RWPE2 (cell line): ENCODE measurements at places on chromosomes 3 and 15.

GRCh38 chr15:85008474-85009260 lies 27.0 kb downstream of the PDE8A start:
- H3K4me3 ChIP-seq = no peak overlapping the region
- H3K36me3 ChIP-seq = no peaks in the 10 kb centered on the region
- no peaks in the 10 kb centered on the region for H3K27me3 ChIP-seq
- DNase-seq = no peak
- H3K4me1 ChIP-seq = no peaks in the 10 kb centered on the region

GRCh38 chr15:24956111-24956838 lies 1.5 kb downstream of the SNRPN start:
- peaks cover 13% of the 10 kb centered on the region for H3K36me3 ChIP-seq
- H3K27ac ChIP-seq = peak overlapping the region; percentile 71
- no peaks in the 10 kb centered on the region for H3K27me3 ChIP-seq
- peaks cover 5% of the 10 kb centered on the region for H3K4me1 ChIP-seq
- H3K4me3 ChIP-seq = peak overlapping the region; percentile 58

GRCh38 chr3:81419228-81419627 lies 342.2 kb downstream of the GBE1 start:
- no peak overlapping the region for H3K27ac ChIP-seq
- H3K27me3 ChIP-seq = no peaks in the 10 kb centered on the region
- no peak overlapping the region for H3K4me3 ChIP-seq
- no peak for DNase-seq

- H3K4me3 ChIP-seq = no peak overlapping the region
- H3K27ac ChIP-seq = no peak overlapping the region
- no peak for DNase-seq
- H3K36me3 ChIP-seq = no peaks in the 10 kb centered on the region
- peaks cover 5% of the 10 kb centered on the region for H3K27me3 ChIP-seq
These were observed 4.4 kb upstream of the CLDN11 start for GRCh38 chr3:170414202-170414663.

DNA sequence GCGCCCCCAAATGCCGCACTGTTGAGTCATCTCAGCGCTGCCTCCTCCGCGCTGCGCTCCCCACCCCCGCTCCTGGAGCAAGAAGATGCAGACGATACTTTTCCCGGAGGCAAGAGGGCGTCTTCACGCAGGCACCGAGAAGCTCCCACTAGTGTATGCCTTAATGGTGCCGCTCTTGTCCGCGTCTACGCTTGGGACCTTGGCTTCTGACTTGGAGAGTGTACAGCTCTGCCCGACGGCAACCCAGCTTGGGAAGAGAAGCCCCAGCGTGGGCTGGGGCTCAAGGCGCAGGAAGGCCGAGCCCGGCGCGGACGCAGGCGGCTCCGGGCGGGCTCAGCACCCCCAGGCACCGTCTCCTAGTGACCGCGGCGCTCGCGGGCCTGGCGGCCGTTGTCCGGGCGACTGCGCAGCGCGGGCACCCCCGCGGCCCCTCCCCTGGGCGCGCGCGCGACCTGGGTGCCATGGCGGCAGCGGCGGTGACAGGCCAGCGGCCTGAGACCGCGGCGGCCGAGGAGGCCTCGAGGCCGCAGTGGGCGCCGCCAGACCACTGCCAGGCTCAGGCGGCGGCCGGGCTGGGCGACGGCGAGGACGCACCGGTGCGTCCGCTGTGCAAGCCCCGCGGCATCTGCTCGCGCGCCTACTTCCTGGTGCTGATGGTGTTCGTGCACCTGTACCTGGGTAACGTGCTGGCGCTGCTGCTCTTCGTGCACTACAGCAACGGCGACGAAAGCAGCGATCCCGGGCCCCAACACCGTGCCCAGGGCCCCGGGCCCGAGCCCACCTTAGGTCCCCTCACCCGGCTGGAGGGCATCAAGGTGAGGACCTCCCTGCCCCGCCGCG lies at the start of gene P4HTM:
P4HTM (plus strand) TSS at position 446 of the 840 bp plus-strand sequence; CDS start at position 462, 16 bp downstream.
- H3K27ac ChIP-seq = peak within 1 kb of the TSS; percentile 74
- no peaks in the 10 kb centered on the region for H3K4me1 ChIP-seq
- no peaks in the 10 kb centered on the region for H3K27me3 ChIP-seq
- DNase-seq = peak; percentile 89
- H3K36me3 ChIP-seq = no peaks in the 10 kb centered on the region

DNA sequence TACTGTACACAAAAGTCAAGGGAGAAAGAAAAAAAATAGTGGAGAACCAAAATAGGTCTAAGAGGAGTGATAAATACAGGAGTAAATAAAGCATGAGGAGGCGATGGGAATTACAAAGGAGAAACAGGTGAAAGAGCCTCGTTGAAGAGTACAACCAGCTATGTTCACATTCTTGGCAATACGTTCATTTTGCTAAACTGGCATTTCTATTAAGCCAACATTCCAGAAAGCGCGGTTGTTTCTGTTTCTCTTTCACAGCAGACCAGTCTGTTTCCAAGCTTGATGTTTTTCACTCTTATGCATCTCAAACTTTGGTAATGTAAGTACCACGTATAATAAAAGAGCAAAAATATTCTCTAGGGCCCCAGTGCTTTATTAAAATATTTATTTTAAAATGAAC lies 74.5 kb downstream of the NSUN3 start:
- H3K4me3 ChIP-seq = no peak overlapping the region
- H3K36me3 ChIP-seq = no peaks in the 10 kb centered on the region
- no peak for DNase-seq
- no peak overlapping the region for H3K27ac ChIP-seq
- no peaks in the 10 kb centered on the region for H3K27me3 ChIP-seq

- no peak overlapping the region for H3K4me3 ChIP-seq
- H3K4me1 ChIP-seq = no peaks in the 10 kb centered on the region
- no peak overlapping the region for H3K27ac ChIP-seq
- no peaks in the 10 kb centered on the region for H3K36me3 ChIP-seq
- DNase-seq = no peak
- no peaks in the 10 kb centered on the region for H3K27me3 ChIP-seq
These were observed 64.7 kb upstream of the ZBTB38 start for GRCh38 chr3:141303481-141304223.

GRCh38 chr3:100402256-100402655 lies 917 bp downstream of the LNP1 start:
- H3K27me3 ChIP-seq = no peaks in the 10 kb centered on the region
- peaks cover 6% of the 10 kb centered on the region for H3K4me1 ChIP-seq
- H3K27ac ChIP-seq = peak overlapping the region; percentile 69
- H3K4me3 ChIP-seq = peak overlapping the region; percentile 58

DNA sequence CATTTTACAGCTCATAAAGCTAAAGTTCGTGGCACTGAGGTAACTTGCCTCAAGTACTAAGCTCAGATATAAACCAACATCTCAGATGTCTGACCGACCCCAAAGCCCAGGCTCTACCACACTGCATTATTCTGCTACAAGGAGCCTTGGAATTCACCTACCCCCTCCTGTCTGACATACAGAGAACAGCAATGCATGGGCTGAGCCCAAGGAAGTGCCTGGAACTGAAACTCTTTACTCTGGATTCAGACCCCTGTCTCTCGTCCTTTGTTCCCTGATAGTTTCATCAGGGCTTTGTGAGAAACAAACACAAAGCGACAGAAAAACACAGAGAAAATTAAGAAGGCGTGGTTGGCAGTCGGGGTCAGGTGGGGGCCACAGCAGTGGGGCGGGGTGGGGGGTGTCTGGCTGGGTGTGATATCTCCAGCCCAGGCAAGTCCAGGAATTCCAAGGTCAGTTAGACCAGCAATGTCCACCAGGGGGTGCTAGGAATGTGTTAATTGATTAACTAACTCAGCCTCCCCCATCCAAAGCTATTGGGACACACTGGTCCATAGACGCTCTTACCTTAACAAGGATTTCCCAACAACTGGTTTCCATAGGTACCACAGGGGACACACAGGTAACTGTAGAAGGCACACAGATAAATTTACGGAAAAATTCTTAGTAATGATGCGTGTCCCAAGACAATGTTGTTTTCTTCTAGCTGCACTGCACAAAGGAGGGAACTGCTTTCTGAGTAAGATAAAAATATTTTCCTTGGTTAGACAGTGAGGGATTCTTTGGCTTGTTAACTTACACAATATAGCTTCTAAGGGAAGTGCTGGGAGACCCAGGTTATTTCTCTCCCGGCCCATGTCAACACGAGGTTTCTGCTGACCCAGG lies 18.8 kb upstream of the SSUH2 start:
- no peak overlapping the region for H3K27ac ChIP-seq
- DNase-seq = no peak
- no peak overlapping the region for H3K4me3 ChIP-seq

- no peaks in the 10 kb centered on the region for H3K36me3 ChIP-seq
- H3K27me3 ChIP-seq = no peaks in the 10 kb centered on the region
- H3K27ac ChIP-seq = no peak overlapping the region
- H3K4me3 ChIP-seq = no peak overlapping the region
These were observed 30.0 kb downstream of the XXYLT1 start for GRCh38 chr3:195240939-195241338.

DNA sequence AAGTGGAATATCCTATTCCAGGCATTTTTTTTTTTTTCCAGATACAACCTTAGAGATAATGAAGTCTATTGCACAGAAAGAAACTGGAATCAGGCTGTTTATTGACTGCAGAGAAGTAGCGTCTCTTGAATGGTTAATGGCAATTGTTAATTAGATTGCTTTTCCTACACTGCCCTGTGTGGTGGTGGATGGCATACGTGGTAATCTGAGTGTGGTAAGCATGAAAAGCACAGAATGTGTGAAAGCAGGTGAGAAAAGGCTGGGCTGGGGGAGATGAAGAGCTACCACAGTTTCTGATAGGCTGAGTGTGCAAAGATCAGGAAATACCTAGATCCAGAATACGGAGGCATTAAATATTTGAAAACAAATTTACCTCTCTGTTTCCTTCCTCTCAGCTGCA lies 486.3 kb upstream of the TBL1XR1 start:
- no peak for DNase-seq
- H3K4me3 ChIP-seq = no peak overlapping the region
- no peaks in the 10 kb centered on the region for H3K27me3 ChIP-seq
- no peaks in the 10 kb centered on the region for H3K36me3 ChIP-seq
- peaks cover 7% of the 10 kb centered on the region for H3K4me1 ChIP-seq

GRCh38 chr3:87835236-87835635 lies 223.6 kb downstream of the CGGBP1 start:
- no peak for DNase-seq
- H3K27ac ChIP-seq = no peak overlapping the region
- H3K36me3 ChIP-seq = no peaks in the 10 kb centered on the region
- no peak overlapping the region for H3K4me3 ChIP-seq
- H3K4me1 ChIP-seq = no peaks in the 10 kb centered on the region
